ENCODE measurements at places on chromosomes 2 and 18.

GRCh38 chr2:12456293-12457106, 260.2 kb upstream of the TRIB2 start:
- DNase-seq = no peak

- DNase-seq = no peak
Measured at GRCh38 chr2:27889774-27890145, 427 bp downstream of the RBKS start.

- DNase-seq = no peak
Measured at GRCh38 chr18:12928206-12928605, 19.6 kb upstream of the SEH1L start.

DNA sequence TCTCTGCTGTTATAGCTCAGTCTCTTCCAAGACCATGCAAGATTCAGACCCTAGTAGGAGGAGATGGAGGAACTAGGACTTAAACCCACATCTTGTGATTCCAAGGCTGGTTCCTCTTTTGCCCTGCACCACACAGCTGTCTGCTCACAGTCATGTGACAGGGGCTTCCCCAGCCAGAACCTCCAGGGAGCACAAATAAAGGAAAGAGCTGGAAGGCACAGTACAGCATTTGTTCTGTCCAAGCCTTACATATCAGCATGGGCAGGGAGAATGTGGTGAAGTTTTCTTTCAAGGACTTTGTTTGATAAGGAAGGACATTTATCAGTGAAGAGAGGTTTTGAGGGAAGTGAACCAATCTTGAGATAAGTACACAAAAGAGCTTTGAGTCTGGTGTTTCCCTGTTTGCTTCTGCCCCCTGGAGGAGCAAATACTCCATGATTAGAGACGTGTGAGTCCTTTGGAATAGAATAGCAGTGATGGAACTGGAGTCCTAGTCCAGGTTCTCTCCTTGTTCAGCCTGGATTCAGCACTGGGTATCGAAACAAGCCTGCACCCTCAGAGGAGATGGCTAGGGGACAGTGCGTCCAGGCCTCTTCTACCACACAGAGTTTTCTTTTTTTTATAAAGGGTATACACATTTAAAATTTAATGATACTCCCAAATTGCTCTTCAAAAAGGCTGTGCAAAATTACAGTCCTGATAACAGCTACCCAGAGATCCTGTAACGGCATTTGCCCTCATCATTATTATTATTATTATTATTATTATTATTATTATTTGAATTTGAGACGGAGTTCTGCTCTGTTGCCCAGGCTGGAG, 24.6 kb upstream of the CASP10 start:
- peak; percentile 78 for DNase-seq

GRCh38 chr18:79528316-79528695, 132.6 kb downstream of the NFATC1 start:
- no peak for DNase-seq

- no peak for DNase-seq
Measured at GRCh38 chr18:65822826-65823225, 72.0 kb downstream of the CDH7 start.

- DNase-seq = no peak
Measured at GRCh38 chr2:40428439-40428838, 23.5 kb downstream of the SLC8A1 start.

GRCh38 chr18:79600141-79600540, 79.5 kb upstream of the CTDP1 start:
- DNase-seq = no peak

- no peak for DNase-seq
Measured at GRCh38 chr2:75180476-75180875, 18.8 kb downstream of the TACR1 start.

DNA sequence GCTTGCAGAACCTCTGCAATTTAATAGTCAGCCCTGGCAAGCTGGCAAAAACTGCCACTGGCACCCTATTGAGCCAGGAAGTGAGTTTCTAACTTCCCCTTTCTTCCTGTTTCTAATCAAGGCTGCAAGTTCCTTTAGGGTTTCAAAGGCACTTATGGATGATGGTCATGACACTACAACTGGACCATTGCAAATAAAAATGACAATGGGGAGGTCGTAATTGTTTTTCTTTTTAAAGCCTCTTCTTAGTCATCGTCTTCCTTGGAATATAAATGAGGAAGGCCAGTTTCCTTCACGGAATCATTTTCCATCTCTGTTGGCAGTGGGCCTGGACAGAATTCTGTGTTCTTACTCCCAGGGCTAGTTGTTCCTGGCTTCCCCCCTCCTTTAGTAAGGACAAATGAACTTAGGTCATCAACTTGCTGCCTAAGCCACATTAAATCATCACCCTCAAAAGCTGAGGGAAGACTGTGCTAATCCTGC, 35.8 kb downstream of the SH3RF3 start:
- DNase-seq = no peak

DNA sequence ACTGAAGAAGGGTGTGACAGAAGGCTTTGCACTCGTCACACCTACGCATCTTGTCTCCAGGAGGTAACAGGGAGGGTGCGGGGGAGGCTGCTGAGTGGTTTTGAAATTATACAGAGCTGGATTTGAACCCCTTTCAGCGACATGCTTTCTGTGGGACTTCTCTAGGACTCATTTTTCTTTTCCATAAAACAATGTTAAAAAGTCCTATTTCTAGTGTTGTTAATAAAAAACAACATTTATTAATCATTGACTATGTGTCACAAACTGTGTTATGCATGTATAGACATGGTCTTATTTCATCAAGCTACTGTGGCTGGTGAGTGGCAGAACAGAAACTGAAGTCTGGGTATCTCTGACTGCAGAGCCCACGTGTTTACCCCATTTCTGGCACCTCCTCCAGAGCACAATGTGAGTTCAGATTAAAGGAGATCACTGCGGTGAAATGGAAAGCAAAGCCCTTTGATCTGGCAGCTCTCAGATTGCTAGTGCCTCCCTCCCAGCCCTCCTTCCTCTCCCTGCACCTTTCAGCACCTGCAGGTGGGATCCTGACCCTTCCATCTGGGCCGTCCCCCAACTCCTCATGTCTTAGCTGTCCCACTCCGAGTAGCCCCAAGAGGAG, 315.5 kb upstream of the MYT1L start:
- DNase-seq = peak; percentile 95

DNA sequence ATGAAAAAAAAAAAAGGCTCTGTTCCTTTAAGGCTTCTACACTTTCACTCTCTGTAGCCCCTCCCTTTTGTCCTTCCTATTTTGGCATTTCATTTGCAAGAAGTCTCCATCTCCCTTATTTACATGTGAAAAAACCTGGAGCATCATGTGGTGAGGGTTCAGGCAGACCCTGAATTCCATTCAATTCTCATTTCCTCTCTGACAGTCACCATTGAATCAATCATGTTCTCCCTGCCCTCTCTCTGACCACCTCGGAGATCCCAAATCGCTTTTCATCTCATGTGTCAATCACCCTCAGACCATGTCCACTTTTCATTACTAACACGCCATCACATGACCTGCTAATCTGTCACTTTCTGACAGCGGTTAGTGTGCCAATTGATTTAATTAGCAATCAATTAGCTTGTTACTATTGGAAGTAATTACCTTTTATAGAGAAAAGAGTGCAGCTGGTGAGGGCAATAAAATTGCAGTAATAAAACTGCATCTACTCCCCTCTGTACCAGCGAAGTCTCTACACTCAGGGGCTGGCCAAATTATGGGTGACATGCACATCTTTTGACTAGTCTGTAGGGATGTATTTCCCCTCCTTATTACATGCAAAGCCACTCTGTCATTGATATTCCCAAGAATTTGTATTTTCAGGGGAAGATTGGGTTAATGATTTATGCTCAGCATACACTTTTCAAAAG, 317.4 kb downstream of the EN1 start:
- no peak for DNase-seq

GRCh38 chr2:727071-727470, 49.9 kb upstream of the TMEM18 start:
- DNase-seq = no peak

- no peak for DNase-seq
Measured at GRCh38 chr18:4224031-4224704, 230.9 kb downstream of the DLGAP1 start.

DNA sequence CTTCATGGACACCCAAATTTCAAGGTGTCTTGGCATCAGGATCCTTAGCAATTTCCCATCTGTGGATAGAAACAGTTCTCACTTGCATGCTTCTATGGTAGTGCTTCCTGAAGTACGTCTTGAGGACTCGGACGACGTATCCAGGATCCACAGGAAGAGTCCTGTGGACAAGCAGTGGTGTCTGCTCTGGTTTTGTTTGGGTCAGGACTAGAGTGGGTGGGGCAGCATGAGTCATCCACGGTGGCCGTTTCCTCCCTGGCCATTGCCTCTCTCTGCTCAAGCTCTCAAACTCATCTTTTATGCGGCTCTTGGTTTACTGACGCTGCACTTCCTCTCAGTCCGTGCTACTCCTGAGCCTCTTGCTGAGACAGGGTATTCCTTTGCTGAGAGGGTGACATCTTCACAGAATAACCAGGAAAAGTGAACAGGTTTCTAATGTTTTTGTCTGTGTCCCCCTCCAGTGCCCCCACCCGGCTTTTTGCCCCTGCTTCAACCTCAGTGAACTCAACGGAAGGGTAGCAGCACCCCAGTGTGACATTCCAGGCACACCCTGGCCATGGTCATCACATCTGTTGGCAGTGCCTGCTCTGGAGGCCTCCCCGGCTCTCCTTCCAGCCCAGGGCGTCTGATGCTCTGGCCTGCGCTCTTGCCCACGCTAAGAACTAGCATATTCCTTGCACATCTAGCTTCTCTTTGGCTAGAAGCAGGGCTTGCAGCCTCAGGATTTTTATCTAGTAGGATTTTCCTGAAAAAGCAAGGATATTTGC, 62.2 kb downstream of the ARMC9 start:
- DNase-seq = no peak

Measured in Jurkat, Clone E6-1 (cell line).